ENCODE measurements at places on chromosomes 6 and 20.
A peak's percentile ranks its signal among the peaks of the same experiment; 100 is the strongest.

DNA sequence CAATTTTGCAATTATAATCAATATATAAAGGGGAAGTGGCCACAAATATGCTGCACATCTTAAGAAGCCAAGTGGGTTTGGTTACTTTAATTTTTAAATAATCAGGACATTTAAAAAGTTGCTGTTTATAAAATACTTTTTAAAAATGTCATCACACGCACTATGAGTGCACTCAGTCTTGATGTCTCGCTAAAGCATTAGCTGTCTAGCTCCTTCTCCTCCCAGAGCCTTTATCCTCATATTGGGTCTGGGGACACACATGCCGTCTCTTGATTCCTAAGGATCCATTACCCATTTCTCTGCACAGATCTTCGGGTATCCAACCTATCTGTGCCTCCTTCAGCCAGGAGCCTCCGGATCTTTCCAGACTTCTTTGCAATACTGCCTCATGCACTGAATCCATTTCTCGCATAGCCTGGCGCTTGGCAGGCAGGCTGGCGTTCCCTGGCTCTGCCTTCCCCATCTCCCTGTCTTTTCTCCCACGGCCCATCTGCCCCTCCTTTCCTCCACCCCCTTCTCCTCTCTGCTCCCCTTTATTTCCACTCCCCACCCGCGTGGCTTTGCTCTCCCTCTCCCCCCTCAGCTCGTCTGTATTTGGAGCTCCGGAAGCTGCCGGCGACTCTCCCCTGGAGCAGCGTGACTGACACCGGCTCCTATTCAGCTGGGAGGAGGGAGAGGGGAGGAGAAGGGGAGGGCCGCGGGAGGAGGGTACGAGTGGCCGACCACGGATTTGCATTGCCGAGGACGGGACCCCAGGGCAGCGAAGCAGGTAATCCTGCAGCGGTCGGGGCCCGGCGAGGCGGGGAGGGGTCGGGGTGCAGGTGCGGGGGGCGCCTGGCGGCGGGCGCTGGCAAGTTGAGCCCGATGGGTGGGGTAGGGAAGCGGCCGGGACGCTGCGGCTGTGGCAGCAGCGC is at the start of gene CAP2:
Gene CAP2, plus strand, starts transcription at position 618 of the 914 bp plus-strand sequence. CDS start 27,961 bp downstream, outside the sequence.
- DNase-seq = no peak

GRCh38 chr20:57346477-57346876 is 4.6 kb upstream of the RAE1 start:
- no peak for DNase-seq

- DNase-seq = no peak
Measured at GRCh38 chr20:40942006-40942405, 86.6 kb upstream of the TOP1 start.

GRCh38 chr6:136403110-136403980 is 113.7 kb upstream of the BCLAF1 start:
- DNase-seq = no peak

GRCh38 chr6:105596284-105596755 is 193.4 kb upstream of the PREP start:
- DNase-seq = no peak

DNA sequence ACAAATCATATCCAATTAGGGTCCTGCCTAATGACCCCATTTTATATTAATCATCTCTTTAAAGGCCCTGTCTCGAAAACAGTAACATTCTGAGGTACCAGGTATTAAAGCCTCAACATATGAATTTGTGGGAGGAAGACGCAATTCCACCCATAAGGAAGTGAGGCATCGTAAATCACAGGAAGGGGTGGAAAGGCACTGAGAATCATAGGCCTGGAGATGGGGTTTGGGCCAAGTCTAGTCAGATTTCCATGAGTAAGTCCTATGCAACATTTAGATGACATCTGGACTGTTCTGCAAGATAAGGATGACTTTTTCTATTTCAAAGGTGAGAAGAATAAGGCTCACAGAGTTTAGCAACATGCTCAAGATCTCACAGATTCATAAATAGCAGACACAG is 534.0 kb downstream of the KHDRBS2 start:
- no peak for DNase-seq

- no peak for DNase-seq
Measured at GRCh38 chr20:60288945-60289344, 330.7 kb downstream of the CDH26 start.

DNA sequence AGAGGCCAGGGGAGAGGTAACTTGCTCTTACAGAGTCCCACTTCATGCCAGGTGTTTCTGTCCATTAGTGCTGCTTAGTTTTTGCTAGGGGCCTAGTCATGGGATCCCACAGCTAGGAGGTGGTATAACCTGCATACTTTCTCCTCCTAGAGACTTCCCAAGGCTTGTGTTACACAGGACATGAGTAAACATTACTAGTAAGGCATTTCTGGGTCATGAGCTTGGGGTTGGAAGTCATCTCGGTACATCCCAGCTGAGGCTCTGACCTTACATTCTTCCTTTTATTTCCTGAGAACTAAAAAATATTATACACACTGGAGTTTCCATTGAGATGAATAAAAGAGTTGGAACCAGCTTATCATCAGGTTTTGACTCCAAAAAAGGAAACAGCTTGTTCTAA is 20.9 kb upstream of the PNPLA1 start:
- DNase-seq = no peak

DNA sequence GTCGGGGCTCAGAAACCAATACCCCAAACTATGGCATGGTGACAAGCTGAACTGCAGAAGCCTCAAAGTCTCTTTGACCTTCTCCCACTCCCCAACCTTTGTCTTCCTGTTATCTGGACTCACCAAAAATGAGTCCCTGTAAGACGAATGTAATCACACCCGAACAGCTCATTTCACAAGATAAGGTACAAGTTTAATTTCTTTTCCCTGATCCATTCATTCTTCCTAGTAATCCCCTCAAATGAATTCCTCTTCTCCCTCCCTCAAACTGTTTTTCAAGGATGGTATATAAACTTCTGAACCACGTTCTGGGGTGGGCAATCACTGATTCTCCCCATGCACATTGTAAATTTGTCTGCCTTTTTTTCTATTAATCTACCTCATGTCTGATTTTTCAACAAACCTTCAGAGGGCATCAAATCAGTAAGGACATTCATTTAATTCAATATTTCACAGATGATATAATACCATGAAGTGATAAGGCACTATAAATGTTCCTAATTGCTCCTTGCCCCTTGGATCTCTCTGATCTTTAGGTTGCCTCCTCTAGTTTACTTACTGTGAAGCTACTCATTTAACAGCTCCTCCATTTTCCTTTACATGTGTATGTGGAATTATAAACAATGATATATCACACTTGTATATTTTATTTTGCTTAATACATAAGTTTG is 77.2 kb downstream of the OR2B2 start:
- DNase-seq = no peak

DNA sequence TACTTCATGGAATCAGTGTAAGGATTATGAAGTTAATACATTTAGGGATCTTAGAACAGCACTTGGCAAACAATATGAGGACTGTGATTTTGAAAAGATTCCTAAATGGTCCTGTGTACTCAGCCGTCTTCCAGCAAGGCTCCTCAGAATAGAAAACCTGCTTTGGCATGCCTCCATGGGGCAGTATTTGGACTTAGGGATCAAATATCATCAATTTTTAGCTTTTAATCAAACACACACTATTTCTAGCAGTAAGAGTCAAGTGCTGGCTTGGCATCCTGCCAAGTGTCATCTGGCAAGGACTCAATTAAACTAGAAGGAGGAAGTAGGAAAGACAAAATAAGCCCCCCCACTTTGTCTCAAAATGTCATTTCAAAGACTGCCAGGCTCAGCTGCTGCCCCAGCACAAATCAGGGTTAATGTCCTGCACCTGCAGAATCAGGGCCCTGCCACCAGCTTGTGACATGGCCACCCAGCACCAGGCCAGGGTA is 40.8 kb downstream of the IYD start:
- DNase-seq = no peak

DNA sequence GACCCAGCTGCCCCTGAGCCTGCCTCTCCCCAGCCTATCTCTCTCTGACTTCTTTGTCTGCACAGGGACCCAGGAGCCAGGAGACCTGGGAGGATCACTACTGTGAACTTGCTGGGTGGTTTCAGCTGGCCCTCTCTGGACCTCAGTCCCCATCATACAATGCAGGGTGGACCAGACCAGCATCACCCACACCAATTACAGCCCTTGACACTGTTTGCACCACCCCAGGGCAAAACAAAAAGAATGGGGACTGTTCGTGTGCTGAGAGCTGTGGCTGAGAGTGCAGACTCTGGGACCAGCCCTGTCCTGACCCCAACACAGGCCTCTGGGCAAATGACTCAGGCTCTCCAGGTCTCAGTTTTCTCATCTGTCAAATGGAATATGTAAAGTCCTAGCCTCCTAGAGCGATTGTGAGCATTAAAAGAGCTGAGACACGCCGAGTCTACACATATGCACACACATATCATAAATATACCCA is 25.4 kb downstream of the PTGIS start:
- no peak for DNase-seq

- no peak for DNase-seq
Measured at GRCh38 chr20:3553663-3554062, 82.8 kb downstream of the ATRN start.

DNA sequence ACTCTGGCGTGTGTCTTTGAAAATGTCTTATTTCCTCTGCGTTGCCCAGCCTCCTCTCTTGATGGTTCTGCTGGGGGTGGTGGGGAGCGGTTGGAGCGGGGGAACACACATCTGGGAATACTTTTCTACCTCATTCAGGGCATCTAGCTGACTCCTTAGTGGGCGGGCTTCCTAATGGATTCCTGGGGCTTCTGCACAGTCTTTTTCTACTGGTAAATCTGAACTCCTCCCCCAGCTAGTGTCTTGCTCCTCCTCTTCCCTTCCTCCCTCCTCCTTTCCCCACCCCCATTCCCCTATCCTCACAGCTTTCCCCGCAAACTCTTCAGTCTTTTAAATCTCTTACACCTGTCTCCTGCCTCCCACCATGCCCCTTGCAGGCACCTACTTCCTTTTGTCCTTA is 74.4 kb downstream of the PRL start:
- no peak for DNase-seq

DNA sequence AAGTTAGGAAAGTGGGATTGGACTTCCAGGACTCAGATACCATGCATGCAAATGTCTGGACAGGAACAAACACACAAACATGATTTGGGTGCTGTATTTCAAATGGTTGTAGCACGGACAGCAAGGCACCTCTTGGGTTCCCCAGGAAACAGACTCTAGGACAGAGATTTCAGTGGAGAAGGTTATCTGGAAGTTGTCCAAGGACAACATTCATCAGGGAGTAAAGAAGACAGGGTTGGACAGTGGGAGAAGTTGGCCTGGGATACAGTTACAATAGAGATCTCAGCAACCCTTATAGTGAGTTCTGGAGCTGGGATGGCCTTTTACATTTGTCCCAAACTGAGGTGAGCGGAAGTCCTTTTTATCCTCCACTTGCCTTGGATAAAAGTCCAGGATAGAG is 19.8 kb upstream of the TINAG start:
- DNase-seq = no peak

DNA sequence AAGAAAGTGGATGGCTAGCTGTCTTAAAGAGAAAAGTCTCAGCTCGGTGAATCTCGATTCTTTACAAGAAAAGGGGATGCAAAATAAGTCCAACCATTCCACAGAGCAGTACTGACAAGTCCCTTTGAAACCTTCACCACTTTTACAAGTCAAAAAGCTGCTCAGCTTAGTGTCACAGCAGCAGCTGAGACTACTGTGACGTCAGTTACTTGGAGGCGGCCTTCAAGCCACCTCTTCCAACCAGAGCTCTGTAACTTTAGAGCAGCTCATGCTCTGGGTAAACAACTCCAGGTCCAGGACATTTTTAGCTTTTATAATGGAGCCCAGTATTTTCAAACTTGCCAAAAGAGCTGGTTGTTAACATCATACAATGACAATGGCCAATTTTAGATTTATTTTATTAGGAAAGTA is at the start of gene KIAA0408:
Gene KIAA0408, minus strand, starts transcription at position 159 of the 411 bp plus-strand sequence. CDS start 5,408 bp downstream, outside the sequence.
- no peak for DNase-seq

GRCh38 chr6:108526739-108527174 is 34.0 kb upstream of the FOXO3 start:
- no peak for DNase-seq

DNA sequence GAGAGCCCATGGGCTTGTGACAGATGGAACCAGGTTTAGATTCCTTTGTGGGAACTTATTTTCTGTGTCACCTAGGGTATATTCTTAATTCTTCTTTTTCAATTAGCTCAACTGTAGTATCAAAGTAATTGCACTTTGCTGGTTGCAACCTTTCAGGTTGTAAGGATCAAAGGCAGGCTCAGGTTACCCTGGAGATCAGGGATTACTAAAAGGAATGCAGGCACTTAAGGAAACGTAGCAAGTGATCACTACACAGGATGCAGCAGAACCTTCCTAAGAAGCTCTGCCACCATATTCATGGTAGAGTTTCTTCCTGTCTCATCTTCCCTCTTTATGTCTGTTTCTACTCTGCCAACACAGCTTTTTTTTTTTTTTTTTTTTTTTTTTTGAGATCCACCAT is 133.2 kb upstream of the JAG1 start:
- DNase-seq = no peak

- peak; percentile 91 for DNase-seq
Measured at GRCh38 chr20:58033026-58033536, 195.4 kb downstream of the ANKRD60 start.

- no peak for DNase-seq
Measured at GRCh38 chr6:107105511-107106116, 9.7 kb downstream of the BEND3 start.

- no peak for DNase-seq
Measured at GRCh38 chr6:25579902-25580495, 72.0 kb upstream of the SCGN start.

DNA sequence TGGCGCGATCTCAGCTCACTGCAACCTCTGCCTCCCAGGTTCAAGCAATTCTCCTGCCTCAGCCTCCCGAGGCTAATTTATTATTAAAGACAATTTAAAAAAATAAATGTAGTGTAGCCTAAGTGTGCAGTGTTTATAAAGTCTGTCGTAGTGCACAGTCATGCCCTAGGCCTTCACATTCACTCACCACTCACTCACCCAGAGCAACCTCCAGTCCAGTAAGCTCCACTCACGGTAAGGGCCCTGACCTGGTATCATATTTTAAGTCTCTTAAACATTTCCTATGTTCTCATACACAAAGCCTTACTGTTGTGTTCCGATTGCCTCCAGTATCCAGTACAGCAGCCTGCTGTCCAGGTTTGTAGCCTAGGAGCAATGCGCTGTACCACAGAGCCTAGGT is 168.2 kb upstream of the FOXQ1 start:
- DNase-seq = no peak

DNA sequence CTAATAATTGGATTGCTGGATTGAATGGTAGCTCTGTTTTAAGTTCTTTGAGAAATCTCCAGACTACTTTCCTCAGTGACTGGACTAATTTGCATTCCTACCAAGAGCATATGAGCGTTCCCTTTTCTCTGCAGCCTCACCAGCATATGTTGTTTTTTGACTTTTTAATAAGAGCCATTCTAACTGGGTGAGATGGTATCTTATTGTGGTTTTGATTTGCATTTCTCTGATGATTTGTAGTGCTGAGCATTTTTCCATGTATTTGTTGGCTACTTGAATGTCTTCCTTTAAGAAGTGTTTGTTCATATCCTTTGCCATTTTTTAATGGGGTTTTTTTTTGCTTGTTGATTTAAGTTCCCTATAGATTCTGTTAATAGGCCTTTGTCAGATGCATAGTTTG is 94.7 kb upstream of the AHI1 start:
- no peak for DNase-seq

- DNase-seq = no peak
Measured at GRCh38 chr6:34317172-34317477, 68.3 kb upstream of the SMIM29 start.

- DNase-seq = no peak
Measured at GRCh38 chr6:80988892-80989291, 763.6 kb downstream of the TENT5A start.

Measured in vagina (tissue), 2 donors.